ENCODE measurements at places on chromosomes 11 and 22.
A peak's percentile ranks its signal among the peaks of the same experiment; 100 is the strongest.

DNA sequence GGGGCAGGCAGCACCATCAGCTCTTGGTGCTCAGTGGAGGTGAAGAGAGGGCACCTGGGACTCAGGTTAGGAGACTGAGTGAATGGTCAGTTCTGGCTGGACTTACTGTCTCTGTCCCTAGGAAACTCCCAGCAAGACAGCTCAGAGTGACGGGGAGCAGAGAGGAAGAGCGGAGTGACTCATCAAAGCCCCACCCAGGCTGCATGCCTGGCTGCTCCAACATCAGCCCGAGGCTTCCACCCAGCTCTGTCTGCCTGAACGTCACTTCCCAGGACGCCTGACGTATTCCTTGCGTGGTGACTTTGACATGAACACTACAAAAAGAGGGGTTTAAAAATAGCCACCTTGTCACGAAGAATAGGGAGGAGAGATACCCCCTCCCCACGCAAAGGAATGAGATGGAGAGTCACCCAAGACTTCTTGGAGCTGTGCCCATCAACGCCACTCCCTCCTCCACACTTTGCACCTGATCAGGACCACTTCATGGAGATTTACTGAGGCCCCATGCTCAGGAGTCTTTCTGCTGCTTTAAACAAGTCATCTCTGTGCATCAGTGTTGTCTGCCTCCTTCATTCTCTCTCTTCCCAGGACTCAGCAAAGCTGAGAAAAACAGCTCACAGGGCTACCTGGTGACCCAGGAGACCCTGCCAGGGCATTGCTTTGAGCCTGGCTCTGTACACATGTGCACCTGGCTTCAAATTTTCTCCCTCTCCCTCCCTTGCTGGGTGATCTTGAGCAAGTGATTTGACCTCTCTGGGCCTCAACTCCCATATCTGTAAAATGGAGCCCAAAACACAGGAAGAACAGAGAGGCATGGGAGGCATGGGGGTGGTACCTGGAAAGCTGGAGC is 83.1 kb downstream of the MN1 start:
- no peak for DNase-seq

- DNase-seq: no peak
These were observed 8.9 kb upstream of the PELI3 start for GRCh38 chr11:66457826-66458225.

DNA sequence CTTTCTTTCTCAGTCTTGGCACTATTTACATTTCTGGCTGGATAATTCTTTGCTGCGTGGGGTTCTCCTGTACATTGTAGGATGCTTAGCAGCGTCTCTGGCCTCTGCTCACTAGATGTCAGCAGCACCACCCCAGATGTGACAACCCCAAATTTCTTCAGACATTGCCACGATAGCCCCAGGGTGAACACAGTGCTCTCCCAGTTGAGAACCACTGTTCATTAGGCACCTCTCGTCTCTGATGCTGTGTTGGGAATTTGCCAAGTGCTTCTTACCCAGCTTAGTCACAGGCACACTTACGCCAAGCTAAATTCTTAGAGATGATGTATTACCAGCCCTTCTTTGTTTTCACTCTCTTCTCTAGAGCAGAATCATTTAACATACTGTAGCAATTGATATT is 9.4 kb downstream of the TRIM6 start:
- no peak for DNase-seq

- no peak for DNase-seq
These were observed 90.6 kb upstream of the SLC22A12 start for GRCh38 chr11:64500176-64501013.

DNA sequence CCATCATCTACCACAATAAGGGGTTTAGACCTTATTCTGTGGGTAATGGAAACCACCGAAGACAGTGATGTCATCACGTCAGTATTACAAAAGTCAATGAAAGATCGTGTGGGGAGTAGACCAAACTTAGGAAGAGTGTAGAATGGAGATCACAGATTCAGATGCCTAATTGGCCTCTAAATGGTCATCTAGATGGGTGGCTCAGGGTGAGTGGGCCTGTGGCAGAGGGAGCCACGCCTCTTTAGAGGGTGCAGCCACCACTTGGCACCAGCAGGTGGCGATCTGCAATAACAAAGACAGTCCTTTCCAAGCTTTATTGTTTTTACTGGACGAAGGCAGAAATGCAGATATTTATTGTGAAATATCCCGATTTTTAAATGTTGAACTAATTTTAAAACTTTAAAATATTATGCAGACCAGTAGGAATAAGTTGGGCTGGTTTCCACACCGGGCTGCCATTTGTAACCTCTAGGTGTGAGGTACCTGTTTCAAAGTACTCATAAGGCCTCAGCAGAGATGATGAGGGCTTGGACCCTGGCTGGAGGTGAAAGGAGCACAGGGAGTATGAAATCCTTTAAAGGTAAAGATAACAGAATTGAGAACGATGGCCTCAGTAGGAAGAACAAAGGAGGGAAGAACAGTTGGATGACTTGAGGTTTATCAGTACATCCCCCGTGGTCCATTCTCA is 222.0 kb downstream of the DBX1 start:
- DNase-seq: no peak

DNA sequence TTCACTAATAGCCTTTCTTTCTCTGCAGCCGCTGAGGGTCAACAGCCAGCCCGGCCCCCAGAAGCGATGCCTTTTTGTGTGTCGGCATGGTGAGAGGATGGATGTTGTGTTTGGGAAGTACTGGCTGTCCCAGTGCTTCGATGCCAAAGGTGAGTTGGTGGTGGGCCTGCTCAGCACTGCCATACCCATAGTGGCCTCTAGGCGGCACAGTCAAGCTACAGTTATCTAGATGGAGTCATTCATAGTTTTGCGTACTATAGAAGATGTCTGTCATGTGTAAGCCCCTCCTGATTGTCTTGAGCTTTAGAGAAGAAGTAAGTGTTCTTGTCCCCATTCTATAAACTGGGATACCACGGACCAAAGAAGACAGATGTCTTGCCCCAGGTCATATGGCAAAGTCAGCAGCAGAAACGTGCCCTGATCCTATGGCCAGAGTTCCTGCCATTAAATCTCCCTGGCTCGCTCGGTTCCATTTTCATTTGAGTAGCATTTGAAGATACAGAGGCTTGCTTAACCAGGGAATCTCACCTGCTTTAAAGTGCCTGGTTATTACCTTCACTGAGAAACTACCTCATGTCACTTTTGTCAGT is 42.1 kb upstream of the CRTAM start:
- peak; percentile 19 for DNase-seq

- no peak for DNase-seq
These were observed 48.4 kb downstream of the CHRDL2 start for GRCh38 chr11:74682731-74683278.

DNA sequence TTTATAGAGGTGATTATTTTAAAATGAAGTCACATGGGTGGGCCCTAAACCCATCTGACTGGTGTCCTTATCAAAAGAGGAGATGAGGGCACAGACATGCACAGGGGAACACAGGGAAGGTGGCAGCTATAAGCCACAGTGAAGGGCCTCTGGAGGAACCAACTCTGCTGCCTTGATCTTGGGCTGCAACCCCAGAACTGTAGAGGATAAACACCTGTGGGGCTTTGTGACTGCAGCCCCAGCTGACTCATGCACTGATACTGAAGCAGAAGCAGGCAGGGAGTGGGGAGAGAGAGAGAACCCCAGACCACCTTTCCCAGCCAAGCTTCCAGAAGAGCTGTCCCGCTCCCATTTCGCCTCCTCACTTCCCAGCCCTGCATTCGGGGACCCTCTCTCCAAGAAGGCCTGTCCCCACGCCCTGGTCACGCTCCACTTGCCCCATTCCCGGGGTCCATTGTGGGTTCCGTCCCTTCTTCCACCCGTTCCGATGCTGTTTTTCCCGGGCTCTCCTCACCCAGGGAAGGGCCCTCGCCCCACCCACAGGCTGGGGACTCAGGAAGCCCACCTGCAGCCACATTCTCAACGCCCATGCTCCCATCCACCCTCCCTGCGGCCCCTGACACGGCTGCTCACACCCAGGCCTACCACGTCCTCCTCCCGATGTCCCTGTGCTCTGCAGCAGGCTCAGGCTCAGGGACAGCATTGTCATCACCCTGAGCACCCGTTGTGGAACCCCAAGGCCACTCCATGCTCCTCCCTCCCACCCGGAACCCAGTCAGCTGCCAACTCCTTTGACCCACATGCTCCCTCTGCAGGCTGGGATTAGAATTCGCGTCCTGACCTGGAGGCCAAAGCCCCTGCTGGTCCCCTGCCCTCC is 90.8 kb upstream of the SHANK2 start:
- DNase-seq: no peak

DNA sequence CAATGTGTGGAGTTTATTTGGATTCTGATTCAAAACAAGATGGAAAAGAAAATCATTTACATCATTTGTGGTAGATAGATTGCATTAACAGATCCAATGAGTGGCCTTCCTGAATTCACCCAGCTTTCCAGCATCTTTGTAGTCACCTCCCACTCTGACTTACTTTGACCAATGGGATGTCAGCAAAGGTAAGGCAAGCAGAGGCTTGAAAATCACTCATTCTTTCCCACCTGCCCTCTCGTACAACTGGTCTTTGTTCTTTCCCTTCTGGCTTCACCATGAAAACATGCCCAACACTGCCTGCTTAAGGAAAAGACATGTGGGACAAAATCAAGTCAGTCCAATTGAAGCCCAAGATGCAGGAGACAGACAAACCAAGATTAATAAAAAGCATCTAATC is 202.1 kb downstream of the TTC28 start:
- DNase-seq: no peak

GRCh38 chr11:134679592-134679991 is 267.6 kb upstream of the B3GAT1 start:
- no peak for DNase-seq

DNA sequence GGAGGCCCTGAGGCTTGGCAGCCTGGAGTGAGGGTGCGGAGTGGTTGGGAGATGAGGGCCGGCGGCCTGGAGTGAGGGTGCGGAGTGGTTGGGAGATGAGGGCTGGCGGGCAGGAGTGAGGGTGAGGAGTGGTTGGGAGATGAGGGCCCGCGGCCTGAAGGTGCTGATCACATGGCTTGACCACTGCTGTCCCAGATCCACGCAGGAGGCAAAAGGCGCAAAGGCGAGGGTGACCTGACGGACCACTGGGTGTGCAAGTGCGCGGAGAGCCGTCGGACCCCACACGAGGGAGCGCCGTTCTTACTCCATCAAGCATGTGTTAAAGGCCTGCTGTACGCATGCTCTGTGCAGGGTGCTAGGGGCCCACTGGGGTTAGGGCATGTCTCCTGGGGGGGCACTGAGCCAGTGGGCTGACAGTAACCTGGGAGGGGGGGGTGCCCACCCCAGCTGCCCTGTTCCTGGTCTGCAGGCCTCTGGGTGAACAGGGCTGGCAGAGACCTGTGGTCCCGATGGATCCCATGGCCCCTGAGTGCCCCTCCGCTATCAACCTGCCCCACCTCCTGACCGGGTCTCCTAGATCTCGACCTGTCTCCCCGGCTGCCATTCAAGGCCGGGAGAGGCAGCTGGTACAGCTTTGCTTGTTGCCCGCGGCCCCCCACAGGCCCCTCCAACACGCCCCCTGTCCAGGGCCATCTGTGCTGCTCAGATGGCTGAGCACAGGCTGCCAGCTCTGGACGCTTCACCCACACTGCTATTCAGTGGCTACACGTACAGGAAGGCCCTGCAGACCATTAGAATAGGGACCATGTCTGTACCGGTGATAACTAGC is 21.1 kb downstream of the MRGPRD start:
- no peak for DNase-seq

GRCh38 chr22:46267431-46268279 is at the start of gene TTC38:
Gene TTC38 (plus strand): TSS chr22:46268008. CDS start chr22:46268040, 32 bp downstream.
- DNase-seq: no peak

DNA sequence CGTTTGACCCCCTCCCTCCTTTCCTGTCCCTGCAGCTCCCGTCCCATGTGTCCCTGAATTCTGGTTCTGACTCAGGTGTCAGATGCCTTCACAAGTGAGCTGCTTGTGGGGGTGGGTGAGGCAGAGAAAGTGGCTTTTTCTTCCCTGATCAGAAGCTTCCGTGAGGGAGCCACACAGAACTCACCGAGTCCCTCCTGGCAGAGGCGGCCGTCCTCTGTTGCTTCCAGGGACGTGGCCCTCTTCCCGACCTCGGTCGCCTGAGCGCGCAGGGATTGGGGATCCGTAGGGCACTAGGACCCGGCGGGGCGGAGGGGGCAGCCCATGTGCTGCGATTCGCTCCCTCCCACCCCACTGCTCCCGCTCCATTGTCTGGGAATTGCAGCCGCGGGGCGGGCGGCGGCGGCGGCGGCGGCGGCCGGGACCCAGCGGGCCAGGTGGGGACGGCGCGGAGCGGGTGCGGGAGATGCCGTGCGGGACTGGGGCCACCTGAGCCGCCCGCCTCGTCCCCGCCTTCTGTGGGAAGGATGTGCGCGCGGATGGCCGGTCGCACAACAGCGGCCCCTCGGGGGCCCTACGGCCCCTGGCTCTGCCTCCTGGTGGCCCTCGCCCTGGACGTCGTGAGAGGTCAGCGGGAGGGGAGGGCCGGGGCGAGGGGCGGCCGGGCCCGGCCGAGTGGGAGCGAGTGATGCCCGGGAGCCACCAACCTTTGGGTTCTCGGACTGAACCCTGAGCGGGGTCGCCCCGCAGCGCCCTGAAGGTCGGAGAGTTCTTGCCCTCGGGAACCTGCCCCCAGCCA is at the start of gene TMEM132A:
TMEM132A (plus strand) TSS at position 351 of the 796 bp plus-strand sequence; CDS start at position 525, 174 bp downstream.
- DNase-seq: no peak

DNA sequence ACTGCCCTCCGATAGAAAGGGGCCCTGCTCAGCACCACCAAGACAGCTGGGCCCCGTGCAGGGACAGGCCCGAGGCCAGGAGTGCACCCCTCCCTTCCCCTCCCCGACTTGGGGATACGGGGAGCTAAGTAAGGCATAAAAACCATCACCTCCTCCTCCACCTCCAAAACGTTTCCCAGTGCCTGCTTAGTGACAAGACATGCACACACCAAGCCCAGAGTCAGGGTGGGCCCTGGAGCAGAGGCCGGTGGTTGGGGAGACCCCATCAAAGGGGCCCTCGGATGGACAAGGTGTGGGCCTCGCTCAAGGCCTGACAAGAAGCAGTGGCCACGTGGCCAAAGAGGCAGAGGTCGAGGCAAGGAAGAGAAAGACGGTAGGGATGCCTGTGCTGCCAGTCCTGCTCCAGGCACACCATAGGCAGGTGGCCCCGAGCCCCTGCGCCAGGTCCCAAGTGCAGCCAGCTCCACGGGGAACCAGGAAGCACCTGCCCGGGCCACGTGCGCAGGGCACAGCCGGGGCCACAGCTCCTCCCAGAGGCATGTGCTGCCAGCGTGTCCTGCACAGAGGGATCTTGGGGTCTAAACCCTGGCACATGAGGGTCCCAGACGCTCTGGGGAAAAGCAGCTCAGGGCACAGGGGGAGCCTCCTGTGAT is 53.0 kb downstream of the BRD1 start:
- no peak for DNase-seq

GRCh38 chr11:75161506-75162095 is 10.7 kb downstream of the SLCO2B1 start:
- DNase-seq: no peak

GRCh38 chr11:112811783-112812182 is 149.4 kb upstream of the NCAM1 start:
- DNase-seq: no peak

GRCh38 chr22:27238935-27239510 is 562.5 kb downstream of the MN1 start:
- no peak for DNase-seq

DNA sequence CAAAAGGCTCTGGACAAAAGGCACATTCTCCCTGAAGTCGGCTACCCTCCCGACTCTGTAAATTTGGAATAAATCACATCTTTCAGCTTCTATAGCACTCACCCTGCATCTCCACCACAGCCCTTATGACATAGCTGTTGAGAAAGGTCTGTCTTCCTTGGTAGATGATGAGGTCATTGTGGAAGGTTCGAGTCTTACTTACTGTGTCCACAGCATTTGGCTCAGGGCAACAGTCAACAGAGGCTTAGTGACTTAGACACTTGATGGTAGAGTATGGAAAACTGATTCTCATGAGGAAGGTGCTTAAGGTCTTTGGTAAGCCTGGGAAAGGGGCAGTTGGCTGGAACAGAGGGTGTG is 45.6 kb downstream of the PTPRJ start:
- no peak for DNase-seq

Measured in GM12864 (cell line).